CD4-positive, CD25-positive, alpha-beta regulatory T cell (primary cell): ENCODE measurements at places on chromosomes 12 and 14.

GRCh38 chr14:73342670-73343069 lies 105.4 kb downstream of the PAPLN start:
- DNase-seq = no peak

DNA sequence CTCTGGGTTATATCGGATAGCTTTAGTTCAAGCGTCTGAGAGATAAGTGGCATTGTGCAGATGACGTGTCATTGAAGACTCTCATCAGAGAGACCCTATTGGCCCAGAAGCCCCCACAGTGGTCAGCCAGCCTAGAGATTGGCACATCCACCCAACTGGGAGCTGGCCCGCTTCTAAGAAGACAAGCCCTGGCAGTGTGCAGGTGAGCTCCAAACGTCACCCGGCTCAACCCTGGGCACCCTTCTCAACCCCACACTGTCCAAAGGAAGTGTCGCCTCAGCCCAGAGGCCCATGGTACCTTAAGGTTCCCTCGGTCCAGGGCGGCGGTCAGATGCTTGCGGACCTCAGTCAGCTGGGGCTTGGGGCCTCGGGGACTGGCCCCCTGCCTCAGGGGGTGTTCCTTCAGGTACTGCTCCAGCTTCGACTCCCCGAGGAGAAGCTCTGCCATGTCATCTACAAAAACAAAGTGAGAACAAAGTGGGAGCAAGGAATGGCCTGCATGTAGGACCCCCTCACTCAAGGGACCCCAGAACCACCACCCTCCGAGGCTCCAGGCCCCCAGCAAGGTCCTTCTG lies 30.3 kb downstream of the TTC7B start:
- no peak for DNase-seq

DNA sequence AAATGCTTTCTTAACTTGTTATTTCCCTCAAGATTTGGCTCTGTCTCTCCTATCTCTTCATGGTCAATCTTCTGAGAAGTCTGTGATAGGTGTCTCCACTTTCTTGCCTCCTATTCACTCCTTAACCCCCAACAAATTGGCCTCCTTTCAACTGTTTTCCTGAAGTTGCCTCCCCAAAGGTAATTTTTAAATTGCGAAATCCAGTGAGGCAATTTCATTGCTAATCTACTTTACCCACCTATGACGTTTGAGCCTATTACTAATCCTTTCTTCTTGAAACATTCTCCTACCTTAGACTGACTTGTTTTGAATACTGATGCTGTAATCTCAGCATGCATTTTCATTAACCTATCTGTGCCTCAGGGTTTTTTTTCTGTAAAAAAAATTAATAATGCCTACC lies 6.0 kb upstream of the KCNH5 start:
- DNase-seq = no peak

DNA sequence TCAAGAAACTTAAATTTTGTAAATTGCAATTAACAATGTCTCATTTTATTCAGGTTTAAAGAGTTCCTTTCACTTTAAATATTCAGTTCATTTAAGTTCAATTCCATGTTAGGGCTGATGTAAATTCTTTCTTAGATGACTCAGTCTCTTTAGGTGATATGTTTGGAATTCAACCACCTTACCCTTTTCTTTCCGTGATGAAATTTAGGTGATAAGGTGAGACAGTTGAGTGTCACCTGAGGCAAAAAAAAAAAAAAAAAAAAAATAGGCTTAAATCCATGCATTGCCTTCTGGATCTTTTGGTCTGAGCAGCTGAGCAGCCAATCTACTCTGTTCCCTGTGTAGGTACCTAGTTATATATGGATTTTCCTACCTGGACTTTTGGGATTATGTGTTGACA lies 299.5 kb downstream of the DAD1 start:
- DNase-seq = no peak

DNA sequence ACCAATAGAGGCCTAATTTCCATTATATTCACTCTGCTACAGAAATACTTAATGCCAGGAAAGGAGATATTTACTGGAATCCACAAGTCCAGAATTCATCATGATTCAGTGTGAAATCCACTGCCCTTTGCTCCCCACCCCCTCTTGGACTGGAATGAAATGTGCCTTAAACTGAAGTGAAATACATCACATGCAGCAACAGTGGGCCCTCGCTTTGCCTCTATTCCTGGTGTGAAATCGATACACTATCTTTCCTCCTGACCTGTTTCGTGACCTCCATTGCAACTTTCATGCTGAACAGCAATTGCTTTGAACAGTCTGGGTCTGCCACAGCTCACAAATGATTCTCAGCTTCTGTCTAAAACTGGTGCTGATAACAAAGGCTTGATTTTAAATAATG lies 100.6 kb downstream of the NPAS3 start:
- DNase-seq = no peak
